ENCODE measurements at places on chromosomes 12 and 14.

DNA sequence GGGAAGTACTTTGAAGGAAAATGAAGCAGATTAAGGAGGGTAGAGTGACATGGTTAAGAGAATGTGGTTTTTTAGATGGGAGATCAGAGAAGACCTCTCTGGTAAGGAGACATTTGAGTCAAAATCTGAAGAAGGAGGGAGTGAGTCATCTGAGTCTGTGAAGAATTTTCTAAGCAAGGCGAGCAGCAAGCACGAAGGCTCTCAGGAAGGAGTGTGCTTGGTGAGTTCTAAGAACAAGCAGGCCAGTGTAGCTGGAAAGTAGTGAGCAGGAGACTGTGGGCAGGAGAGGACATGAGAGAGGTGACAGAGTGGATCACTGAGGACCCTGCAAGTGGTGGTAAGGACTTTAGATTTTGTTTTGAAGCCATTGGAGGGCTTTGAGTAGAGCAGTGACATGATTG, 76.3 kb upstream of the FUT8 start:
- no peak for DNase-seq

DNA sequence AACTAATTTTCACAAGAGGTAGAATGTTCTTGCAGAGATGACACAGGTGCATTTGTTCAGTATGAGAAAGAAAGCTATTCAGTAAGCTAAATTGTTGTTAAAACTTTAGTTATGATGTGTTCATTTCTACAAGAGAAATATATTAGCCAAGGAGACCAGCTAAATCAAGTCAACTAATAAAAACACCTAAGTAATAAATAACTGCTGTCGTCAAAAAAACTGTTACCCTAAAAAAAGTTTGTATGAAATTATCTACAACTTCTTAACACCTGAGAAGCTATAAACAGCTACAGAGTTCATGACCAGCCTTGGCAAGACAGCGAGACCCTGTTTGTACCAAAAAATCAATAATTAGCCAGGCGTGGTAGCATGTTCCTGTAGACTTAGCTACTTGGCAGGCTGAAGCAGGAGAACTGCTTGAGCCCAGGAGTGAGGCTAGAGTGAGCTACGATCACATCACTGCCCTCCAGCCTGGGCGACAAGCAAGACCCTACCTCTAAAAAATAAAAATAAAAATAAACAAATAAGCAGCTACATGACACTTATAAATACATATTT, 67.6 kb upstream of the AP4S1 start:
- DNase-seq, result no peak

DNA sequence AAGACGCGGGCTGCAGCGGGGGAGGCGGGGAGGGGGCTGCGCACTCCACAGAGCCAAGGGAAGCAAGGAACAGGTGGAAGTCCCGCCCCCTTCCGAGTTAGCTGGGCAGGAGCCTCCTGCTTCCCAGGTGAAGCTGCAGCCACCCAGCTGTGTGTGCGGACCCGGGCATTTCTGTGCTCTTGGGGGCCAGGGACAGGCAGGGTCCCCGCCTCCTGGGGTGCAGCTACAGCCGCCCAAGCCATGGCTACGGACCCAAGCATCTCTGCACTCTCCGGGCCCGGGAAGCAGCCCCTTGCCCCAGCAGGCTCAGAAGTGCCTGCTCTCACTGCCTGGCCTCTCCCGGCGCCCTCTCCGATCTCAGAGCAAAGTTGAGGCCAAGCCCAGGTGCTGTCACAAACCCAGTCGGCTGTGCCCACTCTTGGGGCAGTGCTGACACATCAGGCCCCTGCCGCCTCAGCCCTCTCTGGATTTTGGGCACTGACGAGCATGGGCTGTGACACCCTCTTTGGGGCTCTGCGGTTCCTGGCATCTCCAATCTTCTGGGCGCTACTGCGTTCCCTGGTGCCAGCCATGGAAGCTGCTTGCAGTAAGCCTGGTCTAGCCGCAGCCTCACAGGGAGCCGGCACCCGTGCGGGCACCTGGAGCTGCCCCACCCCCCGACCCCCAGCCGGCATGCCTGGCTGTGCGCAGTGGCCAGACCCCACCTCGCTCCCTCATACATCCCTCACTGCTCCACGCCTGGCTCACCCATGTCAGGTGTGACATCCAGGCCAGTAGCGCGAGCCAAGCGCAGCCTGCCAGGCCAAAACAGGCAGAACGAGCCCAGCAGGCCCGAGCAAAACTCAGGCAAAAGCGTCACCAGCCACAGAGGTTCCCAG, 8.5 kb upstream of the MGAT4C start:
- no peak for DNase-seq

DNA sequence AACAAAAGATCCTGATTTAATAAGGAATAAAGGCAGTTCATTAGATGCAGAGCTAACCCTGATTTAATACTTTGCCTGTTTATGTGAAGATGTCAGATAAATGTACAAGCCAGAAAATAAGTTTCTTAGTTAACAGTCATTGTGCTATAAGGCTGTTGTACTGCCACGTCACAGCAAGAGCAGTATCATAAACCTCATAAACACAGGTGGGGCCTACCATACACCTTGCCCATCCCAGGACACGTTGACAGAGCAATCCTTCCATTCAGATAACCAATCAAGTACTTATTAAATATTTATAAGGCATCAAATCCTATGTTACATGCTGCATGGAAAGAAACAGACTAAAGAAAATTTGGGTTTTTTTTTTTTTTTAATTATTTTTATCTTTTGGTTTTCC, 36.5 kb downstream of the SINHCAF start:
- DNase-seq, result no peak

GRCh38 chr12:104751120-104751519, 207.0 kb downstream of the SLC41A2 start:
- no peak for DNase-seq

- DNase-seq, result no peak
Observed at GRCh38 chr12:59649203-59649602, 53.4 kb downstream of the SLC16A7 start.

DNA sequence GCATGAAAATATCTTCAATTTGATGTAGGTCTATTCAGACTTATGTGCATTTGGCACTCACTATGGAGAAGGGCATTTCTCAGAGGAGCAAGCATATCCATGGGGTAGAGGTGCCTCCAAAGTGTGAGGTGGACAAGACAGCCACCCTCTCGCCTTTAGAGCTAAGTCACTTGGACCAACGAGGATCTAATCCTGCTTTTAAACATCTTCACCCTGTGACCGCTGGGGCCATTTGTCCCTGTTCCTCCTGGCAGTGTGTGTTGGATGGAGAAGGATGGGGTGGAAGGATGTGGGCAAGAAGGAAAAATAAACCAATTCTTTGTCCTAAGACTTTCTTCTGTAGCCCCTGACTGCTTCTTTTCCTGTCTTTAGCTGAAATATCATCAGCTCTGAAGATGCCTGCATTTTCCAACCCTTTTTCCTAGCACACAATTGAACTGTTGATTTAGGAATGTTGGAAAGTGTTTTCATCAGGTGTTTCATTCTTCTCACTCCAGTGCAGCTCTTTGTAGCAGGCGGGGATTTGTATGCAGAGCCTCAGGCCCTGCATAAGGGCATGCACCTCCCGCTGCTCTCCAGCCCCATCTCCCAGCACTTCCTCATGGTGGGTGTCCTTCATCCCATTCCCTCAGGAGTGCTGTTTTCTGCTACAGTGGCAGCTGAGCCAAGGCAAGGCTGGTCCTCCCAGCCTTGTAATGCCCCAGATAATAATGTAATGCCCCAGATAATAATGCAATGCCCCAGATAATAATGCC, 5.3 kb downstream of the FGF6 start:
- no peak for DNase-seq

DNA sequence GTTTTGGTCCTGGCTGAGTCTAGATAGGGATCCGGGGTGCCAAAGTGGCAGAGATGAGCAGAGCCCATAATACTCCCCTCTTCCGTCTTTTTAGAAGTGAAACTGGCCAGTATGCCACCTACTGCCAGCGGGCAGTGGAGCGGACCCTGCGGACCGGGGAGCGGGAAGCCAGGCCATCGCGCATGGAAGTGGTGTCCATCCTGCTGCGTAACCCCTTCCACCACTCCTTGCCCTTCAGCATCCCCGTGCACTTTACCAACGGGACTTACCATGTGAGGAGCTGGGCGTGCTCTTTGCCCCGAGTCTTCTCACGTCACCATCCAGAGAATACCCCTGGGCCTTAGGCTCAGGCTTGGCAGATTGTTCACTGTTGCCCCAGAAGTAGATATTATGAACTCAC, 21.0 kb downstream of the PIGH start:
- no peak for DNase-seq

DNA sequence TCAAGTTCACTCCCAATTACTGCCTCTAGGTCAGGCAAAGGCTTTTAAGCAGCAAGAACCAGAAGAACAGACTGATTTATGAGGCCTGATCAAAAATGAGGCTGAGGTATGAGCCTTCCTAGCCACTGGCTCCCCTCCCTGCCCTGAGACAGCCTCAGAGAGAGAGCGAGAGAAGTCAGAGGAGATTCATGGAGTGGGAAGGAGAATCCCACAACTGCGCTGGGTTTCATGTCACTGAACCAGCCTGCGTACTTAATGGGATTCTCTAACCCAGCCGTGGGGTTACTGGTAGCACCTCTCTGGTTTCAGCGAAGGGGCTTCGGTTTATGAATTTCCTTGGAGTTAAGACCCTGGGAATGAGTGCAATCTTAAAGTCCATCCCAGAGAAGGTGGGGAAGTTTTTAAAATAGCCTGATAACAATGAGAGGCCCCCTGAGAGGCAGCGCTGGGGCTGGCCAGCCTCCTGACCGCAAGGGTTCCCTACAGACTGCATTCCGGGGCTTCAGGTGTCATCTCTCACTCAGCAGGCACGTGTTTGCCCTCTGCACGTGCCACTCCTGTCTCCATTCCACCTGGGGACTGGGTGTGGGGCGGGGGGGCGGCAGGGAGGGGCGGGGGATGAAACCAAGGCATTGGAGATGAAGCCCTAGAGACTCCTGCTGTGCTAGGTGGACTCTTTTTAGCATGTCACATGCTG, 6.1 kb upstream of the GPRC5A start:
- DNase-seq, result no peak

DNA sequence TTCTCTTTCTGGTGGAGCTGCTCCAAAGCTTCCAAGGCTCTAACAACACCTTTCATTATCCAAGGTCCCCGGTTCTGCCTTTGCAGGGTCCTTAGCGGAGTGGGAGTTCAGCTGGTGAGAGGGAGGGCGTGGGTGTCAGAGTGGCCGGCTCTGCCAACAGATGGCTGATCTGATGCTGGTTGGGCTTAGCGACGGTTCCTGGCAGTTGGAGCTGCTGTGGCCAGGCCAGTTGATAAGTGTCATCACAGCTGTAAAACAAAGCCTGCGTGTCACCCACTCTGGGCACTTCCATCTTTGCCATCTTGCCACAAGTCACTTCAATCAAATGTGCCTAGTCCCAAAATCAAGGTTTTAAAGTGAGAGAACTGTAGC, 36.3 kb downstream of the RIN3 start:
- DNase-seq, result peak; percentile 29

DNA sequence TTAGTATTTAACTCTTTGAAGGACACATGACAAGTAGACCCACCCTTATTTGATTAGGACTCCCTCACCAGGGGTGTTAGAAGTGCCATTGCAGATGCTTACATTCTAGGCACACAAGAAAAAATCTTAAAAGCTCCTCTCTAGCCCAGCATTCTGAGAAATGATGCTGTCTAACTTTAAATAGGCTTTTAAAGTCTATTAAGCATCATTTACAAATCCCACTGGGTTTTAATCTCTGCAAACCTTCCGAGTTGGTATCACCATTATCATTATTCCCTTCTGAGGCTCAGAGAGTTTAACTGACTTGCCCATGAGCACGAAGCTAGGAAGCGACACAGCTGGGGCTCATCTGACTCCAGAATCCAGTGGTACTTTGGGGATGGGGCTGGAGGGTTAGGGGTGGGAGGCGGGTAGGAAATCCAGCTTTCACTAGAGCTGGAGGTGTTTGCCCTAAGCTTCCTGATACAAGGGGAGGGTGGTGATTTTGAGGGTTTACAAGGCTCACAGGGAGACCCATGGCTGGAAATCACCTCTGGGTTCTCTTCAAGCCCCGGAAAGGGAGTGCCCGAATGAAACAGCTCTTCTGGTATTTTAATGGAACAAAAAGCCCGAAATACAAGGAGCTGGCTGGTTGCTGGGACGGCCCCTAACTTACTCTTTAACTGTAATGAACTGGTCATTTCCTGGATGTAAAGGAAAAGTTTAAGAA, 109.2 kb upstream of the FUT8 start:
- no peak for DNase-seq

DNA sequence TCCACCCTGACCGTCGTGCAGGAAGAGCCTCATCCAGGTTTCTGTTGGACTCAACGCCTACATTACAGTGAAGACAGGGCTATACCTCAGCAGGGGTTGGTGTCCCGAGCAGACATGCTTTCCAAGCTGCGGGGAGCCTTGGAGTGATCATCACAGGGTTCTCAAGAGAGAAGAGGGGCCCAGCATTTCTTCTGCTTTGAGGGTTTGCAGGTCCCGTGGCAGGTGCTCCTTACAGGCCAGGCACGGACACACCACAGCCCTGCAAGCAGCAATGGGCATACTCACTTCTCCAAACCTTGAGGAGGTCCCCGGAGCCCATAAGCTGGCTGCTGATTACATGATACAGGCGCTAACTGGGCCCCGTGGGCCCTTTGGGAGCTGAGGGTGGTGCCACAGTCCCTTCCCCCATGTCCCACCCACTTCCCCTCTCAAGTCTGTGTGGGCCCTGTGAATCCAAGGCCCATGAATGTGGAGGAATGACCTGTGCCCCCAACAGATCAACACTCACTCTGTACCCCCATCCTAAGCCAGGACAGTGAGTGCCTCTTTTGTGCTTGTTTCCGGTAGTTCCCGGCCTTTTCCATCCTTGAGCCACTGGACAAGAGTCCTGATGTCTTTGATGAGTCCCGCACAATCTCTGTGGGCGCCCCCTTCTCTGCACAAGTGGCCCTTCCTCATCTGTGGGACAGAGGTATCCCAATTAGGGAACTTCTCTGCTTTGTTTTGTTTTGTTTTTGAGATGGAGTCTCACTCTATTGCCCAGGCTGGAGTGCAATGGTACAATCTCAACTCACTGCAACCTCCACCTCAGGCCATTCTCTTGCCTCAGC, 1.1 kb downstream of the AQP2 start:
- no peak for DNase-seq

GRCh38 chr12:131507094-131507493, 203.8 kb upstream of the SFSWAP start:
- peak; percentile 51 for DNase-seq

DNA sequence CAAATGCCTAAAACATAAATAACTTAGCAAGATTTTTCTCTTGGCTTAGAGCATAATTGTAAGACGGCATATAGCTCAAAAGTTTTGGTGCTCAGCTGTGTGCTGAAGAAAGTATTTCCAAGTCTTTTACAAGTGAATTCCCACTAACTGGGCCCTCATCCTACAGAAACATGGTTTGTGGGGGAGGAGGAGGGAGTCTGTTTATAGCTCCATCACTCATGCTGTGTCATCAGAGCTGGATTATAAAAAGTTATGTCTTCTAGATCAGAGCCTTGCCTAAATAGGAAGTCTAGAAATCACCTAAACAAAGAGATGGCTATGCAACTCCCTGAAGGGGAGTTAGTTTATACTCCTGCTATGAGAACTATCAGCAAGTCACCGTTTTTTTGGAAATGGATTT, 65.9 kb upstream of the OTOGL start:
- DNase-seq, result no peak

Measured in BE2C (cell line).